ENCODE measurements at places on chromosomes 5 and 9.

GRCh38 chr5:53333160-53333559 lies 147.3 kb upstream of the FST start:
- no peak for DNase-seq

DNA sequence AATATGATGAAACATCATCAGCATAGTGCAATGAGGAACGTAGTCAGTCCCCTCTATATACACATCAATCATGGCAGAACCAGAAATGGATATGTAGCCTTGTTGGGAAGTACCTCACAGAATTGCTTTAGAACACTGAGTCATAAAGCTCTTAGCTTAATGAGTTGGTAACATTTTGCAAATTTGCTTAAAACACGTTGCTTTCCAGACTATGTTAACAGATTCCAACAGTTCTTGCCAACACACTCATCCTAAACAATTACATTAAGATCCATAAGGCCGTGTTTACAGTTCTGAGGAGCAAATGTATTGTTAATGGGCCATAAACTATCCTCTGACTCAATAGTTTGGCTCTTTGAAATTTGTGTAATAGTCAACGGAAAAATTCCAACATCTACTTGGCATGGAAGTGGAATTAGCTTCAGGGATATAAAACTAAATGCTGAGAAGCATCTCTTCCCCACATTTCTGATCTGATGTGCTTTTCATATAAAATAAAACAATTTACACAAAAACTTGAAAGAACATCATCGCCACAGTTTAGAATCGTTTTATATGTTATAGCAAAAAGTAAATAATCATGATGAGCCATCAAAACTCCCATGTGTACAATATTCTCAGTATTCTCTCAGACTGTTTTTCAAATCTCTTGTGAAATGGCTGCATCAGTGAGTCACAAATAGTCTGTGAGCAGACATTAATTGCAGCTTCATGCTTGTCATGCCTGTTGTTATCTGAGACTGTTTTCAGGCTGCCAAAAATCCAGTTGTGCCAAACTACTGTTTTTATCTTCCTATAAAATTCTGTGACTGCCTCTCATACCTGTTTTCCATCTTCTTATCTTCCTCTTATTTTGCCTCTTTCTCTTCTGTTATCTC lies 291.9 kb downstream of the COX7C start:
- no peak for DNase-seq

DNA sequence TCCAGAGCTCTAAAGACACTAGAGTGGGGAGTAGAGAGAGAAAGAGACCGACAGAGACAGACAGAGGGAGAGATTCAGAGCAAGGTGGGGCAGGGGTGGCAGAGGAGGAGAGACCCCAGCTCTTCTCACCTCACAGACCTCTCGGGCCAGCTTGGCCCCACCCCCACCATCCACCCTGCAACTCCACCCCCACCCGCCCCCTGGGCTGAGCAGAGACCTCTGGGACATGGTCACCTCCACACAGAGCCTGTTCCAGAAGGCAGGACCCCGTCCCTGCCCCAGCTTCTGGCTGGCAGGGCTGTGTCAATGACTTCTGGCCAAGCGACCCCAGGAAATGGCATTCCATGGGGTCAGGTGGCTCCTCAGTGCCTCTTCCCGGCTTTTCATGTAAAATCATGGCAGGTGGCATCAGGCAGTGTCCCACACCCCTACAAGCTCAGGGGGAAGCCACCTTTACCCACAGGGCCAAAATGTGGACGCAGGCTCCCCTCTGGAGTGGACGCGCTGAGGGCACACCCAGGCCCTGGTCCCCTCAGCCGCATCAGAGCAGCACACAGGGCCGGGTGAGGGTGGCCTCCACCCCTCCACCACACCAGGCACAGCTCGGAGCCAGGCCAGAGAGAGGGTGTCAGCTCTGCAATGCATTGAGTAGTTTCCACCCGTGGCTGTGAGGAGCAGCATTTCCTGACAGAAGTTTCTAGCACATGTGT lies 131.2 kb upstream of the LPCAT1 start:
- no peak for DNase-seq

DNA sequence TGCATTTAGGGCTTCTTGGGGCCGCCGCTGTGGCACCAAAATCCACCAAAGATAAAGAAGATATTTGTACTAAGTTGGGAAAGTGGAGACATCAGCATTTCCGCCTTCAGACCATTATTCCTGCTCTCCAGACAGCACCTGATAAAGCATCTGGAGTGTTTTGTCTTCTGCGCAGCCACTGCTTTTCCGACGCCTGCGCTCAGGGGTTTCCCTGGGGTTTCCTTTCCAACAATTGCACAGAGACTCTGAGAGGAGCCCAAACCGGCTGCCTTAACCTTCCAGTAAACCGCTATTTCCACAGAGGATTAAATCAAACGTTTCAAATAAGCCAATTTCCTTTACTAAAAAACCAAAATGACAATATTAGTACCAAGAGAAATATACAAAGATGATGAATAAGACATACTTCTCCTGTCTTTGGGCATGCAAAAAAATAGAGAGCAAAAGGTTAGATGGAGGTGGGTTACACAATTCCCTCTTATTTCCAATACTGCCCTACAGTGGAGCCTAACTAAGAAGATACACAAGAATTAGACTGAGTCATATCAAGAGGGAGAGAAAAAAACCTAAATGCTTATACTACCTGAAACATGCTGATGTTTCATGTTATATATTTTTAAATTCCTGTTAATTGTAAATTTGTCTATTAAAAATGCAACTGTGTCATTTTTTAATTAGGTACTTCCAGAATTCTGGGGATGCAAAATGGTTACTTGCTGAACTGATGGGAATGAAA lies 98.4 kb downstream of the MAPKAP1 start:
- no peak for DNase-seq

DNA sequence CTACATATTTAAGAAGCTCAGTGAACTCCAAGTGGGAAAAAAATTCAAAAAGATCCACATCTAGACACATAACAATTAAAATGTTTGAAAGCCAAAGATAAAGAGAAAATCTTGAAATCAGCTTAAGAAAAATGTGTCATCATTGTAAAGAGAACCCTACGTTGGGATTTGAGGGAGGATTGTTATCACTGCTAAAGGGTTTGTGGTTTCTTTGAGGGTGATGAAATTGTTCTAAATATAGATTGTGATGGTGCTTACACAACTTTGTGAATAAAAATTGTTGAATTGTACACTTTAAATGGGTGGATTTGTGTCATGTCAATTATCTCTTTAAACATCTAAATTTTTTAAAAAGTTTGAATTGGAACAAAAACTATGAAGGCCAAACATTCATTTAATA lies 92.2 kb upstream of the ADAMTS19 start:
- DNase-seq: no peak
